Large intestine (tissue), 12 donors: ENCODE measurements at places on chromosomes 4 and X.

DNA sequence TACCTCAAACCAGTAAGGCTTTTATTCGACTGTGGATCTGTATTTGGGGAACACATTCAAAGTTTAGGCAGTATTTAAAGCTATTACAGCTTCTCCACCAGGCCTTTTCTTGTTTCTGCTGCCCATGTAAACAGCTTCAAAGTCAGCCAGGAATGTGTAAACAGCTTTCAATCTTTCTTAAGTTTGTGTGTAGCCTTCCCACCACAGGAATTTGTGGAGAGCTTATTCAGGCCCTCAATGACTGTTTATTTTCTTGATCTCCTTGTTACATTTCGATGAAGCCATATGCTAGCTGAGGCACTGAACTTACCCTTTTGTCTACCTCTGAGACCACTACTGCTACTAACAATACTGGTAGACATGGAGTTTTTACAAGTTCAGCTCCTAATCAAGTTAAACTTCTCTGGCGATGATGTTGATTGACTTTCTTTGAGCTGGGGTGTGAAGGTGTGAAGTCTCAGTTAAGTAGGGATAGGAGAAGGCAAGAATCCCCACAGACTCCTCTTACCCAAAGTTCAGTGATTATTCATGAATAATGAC lies 72.6 kb downstream of the NWD2 start:
- no peaks in the 10 kb centered on the region for H3K27me3 ChIP-seq
- no peak overlapping the region for H3K4me3 ChIP-seq
- H3K4me1 ChIP-seq = no peaks in the 10 kb centered on the region
- no peaks in the 10 kb centered on the region for H3K36me3 ChIP-seq
- DNase-seq = no peak

DNA sequence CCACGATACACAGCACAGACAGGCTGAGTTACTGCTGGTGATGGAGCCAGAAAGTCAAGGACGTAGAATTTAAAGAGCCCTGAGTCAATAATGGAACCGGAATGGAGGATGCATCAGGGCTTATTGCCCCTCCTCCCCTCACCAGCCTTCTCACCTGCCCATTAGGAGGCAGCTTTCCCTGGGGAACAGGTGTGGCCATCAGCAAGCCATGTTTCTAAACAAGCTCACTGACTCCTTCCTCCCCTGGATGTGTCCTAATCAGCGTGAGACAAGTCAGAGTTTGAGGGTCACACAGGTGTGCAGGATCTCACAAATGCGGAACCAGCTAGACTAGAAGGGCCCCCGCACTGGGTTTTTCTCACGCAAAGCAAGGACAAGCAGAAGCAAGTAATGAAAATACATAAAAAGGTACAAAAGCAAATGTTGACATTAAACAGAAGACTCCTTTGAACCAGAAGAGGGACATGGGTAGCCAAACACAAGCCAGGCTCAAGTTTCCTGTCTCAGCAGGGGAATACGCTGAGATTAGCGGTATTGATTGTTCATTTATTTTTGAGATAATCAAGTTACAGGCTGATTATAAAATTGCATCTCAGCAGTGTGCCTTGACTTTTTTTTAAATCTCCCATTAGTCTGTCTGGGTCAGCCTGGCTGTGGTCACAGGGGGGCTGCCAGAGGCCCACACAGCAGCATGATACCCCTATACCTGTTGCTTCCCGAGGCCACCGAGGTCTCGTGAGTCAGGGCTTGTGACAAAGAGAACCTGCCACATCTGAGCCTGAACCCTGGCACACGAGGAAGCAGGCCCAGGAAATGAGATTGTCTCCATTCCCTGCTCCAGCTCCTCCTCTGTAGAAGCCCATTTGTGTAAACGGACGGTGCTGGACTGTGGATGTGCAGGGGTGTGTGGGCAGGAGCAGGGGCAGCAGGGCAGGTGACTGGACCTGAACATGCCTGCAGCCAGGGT lies 37.4 kb downstream of the CCKAR start:
- H3K4me1 ChIP-seq = no peaks in the 10 kb centered on the region
- no peaks in the 10 kb centered on the region for H3K36me3 ChIP-seq
- no peak overlapping the region for H3K4me3 ChIP-seq
- H3K27ac ChIP-seq = no peak overlapping the region
- H3K27me3 ChIP-seq = no peaks in the 10 kb centered on the region
- peak; percentile 21 for DNase-seq

DNA sequence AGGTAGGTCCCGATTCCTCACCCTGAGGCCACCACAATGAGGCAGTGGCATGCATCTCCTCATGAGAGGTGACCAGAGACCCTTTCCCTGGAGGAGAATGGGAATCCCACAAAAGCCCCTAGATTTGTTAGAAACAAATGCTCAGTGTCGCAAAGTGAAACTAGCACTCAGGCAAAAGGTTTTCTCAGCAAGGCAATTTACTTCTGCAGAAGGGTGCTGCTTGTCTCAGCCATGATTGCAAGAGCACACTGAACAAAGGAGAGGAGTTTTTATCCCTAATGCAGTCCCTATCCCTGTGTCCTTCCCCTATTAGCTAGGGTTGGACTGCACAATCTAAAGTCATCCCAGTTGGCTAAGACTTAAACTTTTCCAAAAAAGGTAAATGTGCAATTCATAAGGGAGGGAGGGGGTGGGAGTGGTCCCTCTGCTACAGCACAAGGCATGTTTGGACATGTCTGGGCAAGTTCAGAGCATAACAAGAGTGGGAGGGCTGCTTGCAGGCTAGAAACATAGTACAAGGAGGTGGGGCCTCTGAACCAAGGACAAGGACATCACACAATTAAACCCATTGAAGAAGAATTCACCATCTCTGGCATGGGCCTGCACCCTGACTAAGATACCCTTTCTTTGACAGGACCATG lies 185.3 kb downstream of the CCNG2 start:
- no peaks in the 10 kb centered on the region for H3K27me3 ChIP-seq
- H3K27ac ChIP-seq = no peak overlapping the region
- H3K4me3 ChIP-seq = no peak overlapping the region
- H3K4me1 ChIP-seq = peaks cover 8% of the 10 kb centered on the region
- no peak for DNase-seq

GRCh38 chr4:34412233-34412632 lies 1832.1 kb downstream of the ARAP2 start:
- H3K4me3 ChIP-seq = no peak overlapping the region
- H3K27ac ChIP-seq = no peak overlapping the region
- H3K27me3 ChIP-seq = no peaks in the 10 kb centered on the region

DNA sequence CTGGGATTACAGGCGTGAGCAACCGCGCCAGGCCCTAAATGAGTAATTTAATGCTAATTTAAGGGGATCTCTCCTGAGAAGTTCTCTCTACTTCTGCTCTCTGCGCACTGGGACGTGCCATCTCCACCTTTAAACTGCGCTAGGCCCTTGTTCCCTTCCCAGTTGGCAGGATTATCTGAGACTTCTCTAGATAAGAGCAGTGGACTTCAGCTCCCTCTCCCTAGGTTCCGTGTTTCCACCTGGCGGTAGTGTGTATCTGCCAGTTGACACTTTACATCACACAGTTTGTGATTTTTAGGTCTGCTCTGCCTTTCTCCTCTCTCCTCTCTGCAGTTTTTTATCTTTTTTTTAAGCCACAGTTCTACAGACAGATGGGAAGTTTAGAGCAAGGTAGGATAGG lies 40.2 kb downstream of the ARHGAP10 start:
- H3K27me3 ChIP-seq = no peaks in the 10 kb centered on the region
- H3K4me3 ChIP-seq = no peak overlapping the region
- H3K36me3 ChIP-seq = no peaks in the 10 kb centered on the region
- peaks cover 43% of the 10 kb centered on the region for H3K4me1 ChIP-seq
- peak overlapping the region; percentile 59 for H3K27ac ChIP-seq
- peak; percentile 73 for DNase-seq

DNA sequence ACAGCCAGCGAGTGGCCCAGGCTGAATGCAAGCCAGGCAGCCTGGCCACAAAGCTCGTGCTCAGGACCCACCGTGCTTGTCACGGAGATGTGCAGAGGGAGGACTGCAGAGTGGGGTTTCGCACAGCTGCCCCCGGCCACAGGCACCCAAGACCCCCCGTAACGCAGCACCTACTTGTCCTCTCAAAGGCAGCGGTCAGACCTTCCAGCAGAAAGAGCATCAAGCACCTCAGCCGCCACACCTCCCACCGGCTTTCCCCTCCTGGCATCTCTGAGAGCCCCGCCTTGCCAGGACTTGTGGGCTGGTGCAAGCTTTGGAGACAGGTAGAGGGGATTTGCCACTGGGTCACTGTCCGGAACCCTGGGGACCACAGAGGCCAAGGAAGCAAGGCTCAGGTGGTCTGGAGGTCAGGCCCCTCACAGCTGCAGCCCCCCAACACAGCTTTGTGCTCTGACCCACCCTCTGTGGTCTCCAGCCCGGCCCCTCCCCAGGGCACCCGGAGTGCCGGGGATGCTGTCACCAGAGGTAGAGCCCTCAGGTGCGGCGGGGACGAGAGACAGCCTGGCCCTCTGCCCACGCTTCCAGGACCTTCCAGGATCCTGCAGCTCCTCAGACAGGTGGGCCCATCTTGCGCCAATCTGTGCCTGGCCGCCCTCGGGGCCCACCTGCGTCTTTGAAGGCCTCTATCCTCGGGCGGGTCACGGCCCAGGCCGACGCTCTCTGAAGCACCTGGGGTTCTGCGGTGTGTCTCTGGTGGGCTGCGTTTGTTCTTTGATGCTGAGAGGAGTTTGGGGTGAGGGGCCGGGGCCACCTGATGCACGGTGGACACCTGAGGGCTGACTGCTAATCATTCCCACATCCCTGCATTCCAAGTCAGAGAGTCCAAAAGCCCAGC lies 34.4 kb upstream of the HMX1 start:
- no peak for DNase-seq
- H3K27ac ChIP-seq = no peak overlapping the region
- H3K27me3 ChIP-seq = peaks cover 6% of the 10 kb centered on the region
- no peaks in the 10 kb centered on the region for H3K36me3 ChIP-seq

DNA sequence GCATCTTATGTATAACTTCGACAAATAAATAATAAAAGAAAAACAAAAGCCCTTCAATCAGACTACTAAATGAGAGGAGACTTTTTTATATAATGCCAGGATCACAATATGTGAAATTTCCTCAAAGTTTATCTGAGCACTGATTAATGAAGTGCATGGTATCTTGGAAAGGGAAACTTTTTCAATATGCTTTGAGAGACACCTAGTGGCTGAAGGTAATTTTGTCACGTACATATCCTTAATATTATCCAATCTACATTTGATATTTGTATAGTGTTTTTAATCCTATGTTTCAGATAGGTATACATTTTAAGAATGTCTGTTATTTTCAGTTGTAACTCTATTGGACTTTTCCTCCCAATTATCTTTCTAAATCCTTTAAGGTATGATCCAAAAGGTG lies 146.8 kb downstream of the KLHL4 start:
- no peak for DNase-seq
- H3K27me3 ChIP-seq = no peaks in the 10 kb centered on the region
- no peak overlapping the region for H3K27ac ChIP-seq
- no peaks in the 10 kb centered on the region for H3K4me1 ChIP-seq
- H3K36me3 ChIP-seq = no peaks in the 10 kb centered on the region

DNA sequence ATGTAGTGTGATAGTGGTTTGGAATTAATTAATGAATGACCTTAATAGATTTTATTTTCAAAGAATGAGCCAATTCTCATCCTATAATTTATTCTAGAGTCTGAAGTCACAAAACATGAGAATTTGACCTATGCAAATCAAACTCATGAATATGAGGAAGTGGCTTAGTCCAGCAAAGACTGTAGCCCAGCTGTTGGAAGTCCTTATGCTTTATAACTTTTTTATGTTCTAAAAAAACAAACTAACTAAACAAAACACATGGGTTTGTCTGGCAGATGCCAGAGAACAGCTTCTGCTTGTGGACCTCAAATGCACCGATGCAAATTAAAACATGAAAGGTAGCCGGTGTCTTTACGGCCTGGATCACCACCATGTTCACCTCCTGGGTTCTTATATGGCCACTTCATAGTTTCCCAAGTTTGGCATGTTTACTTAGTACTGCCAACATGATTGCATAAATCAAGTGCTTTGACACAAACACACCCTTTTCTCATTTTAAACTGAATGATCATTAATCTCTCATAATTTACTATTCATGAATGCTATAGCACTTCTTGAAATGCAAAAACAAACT lies 277.4 kb downstream of the PAPSS1 start:
- H3K4me3 ChIP-seq = no peak overlapping the region
- no peaks in the 10 kb centered on the region for H3K27me3 ChIP-seq
- H3K4me1 ChIP-seq = no peaks in the 10 kb centered on the region
- no peaks in the 10 kb centered on the region for H3K36me3 ChIP-seq
- no peak for DNase-seq
- H3K27ac ChIP-seq = no peak overlapping the region

- no peak overlapping the region for H3K4me3 ChIP-seq
- peak overlapping the region; percentile 82 for H3K27ac ChIP-seq
- DNase-seq = peak; percentile 71
- no peaks in the 10 kb centered on the region for H3K27me3 ChIP-seq
- peaks cover 9% of the 10 kb centered on the region for H3K4me1 ChIP-seq
Observed at GRCh38 chr4:51880016-51880915, 37.3 kb downstream of the DCUN1D4 start.

DNA sequence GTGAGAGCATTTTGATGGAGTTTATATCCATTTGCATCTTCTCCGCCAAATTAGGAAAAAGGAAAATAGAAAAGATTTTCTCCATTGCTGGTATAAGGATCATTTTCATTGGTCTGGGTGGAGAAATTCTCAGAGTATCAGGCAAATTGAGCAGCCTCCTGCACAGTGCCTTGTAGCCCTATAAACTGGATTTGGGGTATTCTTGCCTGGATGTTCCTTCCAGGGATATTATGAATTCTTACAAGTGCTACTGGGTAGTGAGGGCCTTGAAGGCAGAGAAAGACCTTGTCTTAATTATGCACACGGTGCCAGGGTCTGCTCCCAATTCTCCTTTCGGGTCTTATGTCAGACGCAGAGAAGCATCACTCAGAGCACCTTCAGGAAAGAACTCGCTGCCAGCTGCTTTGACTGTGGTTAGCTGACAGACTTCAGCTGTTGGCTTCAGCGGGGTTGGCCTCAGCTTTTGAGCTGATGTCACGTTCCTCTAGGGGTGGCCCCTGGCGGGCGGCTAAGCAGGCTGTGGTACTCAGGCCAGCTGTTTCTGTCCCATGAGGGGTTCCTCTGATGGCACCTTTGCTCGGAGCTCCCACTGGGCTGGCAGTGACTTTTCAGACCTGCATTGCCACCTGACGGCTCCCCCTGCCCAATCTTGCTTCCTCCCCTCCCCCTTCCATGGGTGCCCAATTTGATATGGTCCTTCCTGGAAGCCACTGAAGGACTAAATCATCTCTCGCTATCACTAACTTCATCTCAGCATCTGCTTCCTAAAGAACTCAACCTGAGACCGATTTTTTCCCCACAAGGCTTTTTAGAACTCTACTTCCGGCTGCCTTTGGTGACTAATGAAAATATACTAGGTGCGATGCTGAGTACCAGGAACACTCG lies 519.5 kb downstream of the BCOR start:
- no peaks in the 10 kb centered on the region for H3K4me1 ChIP-seq
- no peak for DNase-seq
- H3K27me3 ChIP-seq = no peaks in the 10 kb centered on the region
- no peak overlapping the region for H3K27ac ChIP-seq

DNA sequence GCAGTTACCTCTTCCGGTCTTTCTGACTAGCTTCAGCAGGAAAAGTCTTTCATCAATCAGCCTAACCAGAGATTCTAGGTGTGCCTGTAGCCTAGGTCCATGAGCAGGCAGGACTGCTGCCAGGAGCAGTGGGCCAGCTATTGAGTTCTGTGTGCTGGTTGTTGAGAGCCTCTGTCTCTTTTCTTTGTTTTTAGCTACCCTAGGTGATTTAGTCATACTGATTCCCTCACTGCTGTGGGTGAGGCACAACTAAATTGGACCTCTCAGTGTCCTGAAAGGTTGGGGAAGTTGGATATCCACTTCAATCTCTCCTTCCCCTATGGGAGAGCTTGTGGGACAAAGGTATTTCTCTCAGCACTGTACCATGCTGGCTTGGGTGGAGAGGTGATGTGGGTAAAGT lies 354.9 kb downstream of the GPAT3 start:
- H3K4me3 ChIP-seq = no peak overlapping the region
- DNase-seq = no peak
- no peak overlapping the region for H3K27ac ChIP-seq
- no peaks in the 10 kb centered on the region for H3K27me3 ChIP-seq
- H3K36me3 ChIP-seq = no peaks in the 10 kb centered on the region
- no peaks in the 10 kb centered on the region for H3K4me1 ChIP-seq
